Bronchus fibroblast of lung (primary cell): ENCODE measurements at places on chromosomes 2 and 18. TPM values are rescaled to one million over a fixed set of nuclear protein-coding genes. Genes with fewer than 3 reads are reported as not detected.

Gene GPBAR1
- total RNA-seq: 0.17 TPM in 1 of 2 replicates, not detected in the other

Gene SAG
- total RNA-seq: not detected in 2 replicates

Gene PSMD14
- total RNA-seq: 71.4 and 98.7 TPM in 2 replicates

Gene MAPK4
- not detected in 2 replicates for total RNA-seq

Gene SP100
- 41.4 and 49.5 TPM in 2 replicates for total RNA-seq

Gene POTEF
- total RNA-seq: not detected in 2 replicates

Gene AGAP1
- total RNA-seq: 3.9 and 4.6 TPM in 2 replicates

Gene MARCHF4
- total RNA-seq: 0.67 and 1.2 TPM in 2 replicates

Gene RPRM
- not detected in 2 replicates for total RNA-seq

Gene HES6
- 10.7 and 11.4 TPM in 2 replicates for total RNA-seq

Gene NEU2
- not detected in 2 replicates for total RNA-seq

Gene BMP10
- not detected in 2 replicates for total RNA-seq

Gene CYTIP
- total RNA-seq: not detected in 2 replicates

Gene C2orf15
- total RNA-seq: not detected in 2 replicates

Gene NOSTRIN
- under 0.01 TPM in 1 of 2 replicates, not detected in the other for total RNA-seq

Gene MAP3K19
- total RNA-seq: not detected in 2 replicates

Gene NT5DC4
- total RNA-seq: not detected in 2 replicates

Gene BOLL
- not detected in 2 replicates for total RNA-seq

Gene DSG1
- not detected in 2 replicates for total RNA-seq

Gene C1GALT1C1L
- total RNA-seq: 0.50 and 1.0 TPM in 2 replicates

Gene SERPINB10
- 1.7 TPM in 1 of 2 replicates, not detected in the other for total RNA-seq
